ENCODE measurements at places on chromosomes 11 and 22.

GRCh38 chr11:59196777-59197176, 15.9 kb downstream of the MPEG1 start:
- no peak for DNase-seq

DNA sequence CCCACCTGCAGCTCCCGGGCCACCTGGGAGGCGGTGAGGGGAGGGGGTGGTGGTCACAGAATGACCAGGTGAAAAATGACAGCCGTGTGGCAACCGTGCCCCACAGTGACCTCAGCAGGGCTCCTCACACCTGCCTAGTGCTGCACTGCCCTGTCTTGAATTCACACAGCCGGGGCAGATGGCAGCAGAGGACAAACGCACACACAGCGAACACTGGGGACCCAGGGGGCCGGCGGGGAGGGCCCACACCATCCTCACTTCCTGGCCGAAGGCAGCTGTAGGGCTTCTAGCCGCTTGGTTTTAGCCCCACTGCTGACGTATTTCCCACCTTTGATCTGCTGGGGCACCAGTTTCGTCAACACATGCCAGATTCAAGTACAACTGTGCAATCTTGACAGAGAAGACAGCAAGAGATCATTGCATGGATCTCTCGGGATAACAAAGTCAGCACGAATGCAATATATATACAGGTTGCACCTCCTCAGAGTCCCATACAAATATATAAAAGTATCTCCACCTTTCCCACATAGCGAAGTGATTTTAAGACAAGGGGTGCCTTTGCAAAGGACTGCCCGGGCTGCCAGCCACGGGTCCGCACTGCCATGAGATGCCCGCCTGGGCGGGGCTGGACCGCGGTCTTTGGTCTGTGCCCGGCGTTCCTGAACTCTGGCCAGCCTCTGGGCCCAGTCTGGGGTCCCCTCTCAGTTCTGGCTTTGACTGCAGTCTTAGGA, 26.9 kb downstream of the TRMU start:
- DNase-seq = no peak

- no peak for DNase-seq
Measured at GRCh38 chr11:117520201-117520600, 192.5 kb downstream of the CEP164 start.

DNA sequence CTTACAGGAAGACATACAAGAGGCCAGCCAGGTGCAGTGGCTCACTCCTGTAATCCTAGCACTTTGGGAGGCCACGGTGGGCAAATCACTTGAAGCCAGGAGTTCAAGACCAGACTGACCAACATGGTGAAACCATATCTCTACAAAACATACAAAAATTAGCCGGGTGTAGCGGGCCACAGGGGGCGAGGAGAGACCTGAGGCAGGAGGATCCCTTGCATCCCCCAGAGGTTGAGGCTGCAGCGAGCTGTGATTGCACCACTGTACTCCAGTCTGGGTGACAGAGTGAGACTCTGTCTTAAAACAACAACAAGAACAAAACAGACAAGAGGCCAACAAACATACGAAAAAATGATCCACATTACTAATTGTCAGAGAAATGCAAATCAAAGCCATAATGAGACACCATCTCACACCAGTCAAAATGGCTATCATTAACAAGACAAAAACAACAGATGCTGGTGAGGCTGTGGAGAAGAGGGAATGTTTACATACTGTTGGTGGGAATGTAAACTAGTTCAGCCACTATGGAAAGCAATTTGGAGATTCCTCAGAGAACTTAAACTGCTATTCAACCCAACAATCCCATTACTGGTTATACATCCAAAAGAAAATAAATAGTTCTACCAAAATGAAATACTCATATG, 498.8 kb upstream of the ARHGAP42 start:
- no peak for DNase-seq

DNA sequence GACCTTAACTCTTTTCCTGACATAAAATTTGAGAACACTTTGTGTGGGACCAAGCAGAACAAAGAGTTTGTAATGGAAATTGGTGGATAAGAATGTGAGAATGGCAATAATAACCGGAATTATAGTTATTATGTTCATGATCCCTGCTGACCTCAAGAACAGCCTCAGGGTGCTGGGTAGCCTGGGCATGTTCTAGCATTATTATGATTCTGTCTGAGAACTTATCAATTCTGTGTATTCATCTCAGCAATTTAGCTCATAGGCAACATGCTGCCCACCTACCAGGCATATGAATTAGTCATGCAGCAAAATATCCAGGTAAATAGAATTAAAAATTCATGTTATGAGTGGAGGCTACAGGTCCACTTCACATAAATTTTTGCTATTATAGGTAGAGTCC, 61.9 kb downstream of the CTSC start:
- DNase-seq = no peak

DNA sequence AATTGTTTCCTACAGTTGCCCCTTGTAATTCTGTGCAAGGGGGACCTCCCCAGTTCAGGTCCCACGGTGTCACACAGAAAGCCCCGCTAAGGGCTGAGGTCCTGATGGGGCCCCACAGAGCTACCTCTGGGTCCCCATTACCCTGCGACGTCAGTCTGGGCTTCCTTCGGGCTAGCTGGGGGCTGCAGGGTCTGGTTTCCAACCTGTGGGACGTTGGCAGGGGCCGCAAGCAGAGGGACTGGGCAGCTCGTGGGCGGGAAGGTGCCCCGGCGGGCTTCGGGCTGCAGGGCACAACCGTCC, 698 bp downstream of the SLC37A4 start:
- DNase-seq = no peak

GRCh38 chr11:74909385-74909784, 39.5 kb downstream of the XRRA1 start:
- DNase-seq = no peak

GRCh38 chr11:68025047-68025446, 5.4 kb upstream of the NDUFS8 start:
- DNase-seq = no peak

DNA sequence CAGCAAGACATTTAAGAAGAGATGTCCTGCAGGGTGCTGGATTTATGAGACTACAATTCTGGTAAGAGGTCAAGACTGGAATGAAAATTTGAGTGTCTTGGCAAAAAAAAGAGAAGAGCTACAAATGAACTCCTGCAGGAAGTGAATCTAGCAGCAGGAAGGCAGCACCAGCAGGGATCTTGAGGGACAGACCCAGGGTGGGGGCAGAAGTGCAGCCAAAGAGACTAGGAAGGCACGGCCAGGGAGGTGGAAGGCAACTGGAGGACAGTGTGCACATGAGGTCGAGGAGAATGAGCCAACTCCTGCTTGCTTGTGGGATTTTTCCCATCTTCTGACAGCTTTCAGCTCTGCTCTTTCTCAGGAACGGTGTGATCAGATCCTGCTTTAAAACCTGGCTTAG, 263.2 kb downstream of the BUD13 start:
- DNase-seq = no peak

GRCh38 chr11:39365809-39366436, 2093.5 kb downstream of the LRRC4C start:
- DNase-seq = no peak

GRCh38 chr11:69650832-69651344, 9.9 kb downstream of the CCND1 start:
- DNase-seq = no peak

DNA sequence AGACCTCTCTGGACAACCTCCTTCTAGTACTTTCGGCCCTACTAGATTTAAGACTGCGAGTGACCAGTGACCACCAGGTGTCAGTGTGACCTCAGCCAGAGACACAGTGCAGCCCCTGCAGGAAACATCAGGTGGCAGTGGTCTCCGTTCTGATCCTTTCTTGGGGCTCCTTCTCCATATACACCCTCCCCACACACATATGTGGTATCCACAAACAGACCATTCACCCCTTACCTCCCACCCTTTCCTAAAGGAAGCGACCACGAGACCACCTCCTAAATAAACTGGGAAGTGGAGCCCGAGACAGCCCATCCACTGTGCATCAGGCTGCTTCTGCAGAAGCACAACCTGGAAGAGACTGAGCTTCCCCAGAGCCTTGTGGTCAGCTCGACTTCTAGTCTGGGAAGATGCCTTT, 38.5 kb upstream of the CYP2D6 start:
- peak; percentile 75 for DNase-seq

DNA sequence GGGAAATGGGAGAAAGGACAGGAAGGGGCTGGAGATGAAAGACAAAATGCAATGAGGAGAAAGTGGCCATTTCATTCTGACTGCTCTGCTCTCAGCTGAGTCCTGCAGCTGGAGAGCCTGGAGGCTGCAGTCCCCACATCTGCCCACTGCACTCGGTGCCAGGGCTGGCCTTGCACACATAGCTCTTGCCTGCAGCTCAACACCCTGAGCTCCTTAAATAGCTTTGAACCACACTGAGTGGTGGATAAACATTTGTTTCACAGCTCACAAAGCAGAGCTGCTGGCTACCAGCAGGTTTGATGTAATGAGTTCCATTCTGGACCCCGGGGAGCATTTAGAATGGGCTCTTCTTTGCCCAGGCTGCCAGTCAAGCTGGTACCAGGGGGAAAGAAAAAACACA, 426.1 kb upstream of the CADM1 start:
- DNase-seq = no peak

DNA sequence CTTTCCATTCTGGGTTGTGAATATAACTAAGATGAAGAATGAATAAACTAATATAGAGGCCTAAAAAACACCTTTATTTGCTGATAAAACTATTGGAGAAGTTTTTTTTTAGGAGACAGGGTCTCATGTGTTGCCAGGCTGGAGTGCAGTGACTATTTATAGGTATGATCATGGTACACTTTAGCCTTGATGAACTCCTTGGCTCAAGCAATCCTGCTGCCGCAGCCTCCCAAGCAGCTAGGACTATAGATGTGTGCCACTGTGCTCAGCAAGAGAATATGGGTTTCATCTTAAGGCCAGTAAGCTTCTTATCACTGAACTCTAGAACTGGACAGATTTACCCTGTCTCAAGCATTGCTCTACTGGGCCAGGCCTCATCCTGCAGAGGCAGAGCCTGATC, 26.6 kb downstream of the CCDC90B start:
- DNase-seq = no peak

DNA sequence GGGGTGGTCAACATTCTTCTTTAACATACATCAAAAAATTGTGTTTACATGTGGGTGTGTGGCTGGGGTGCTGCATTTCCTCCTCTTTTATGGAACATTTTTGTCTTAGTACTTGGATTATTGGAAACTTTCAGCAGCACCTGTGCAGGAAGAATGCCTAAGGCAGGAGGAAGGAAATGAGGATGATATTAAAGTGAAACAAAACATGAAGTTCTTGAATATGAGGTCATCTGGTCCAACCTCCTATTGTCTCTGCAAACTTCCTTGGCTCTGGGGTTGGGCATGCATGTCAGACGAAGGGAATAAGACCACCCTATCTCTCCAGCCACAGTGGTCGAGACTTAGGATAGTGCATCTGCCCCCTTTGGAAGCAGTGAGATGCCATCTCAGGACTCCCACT, 20.6 kb upstream of the OR9Q1 start:
- DNase-seq = no peak

DNA sequence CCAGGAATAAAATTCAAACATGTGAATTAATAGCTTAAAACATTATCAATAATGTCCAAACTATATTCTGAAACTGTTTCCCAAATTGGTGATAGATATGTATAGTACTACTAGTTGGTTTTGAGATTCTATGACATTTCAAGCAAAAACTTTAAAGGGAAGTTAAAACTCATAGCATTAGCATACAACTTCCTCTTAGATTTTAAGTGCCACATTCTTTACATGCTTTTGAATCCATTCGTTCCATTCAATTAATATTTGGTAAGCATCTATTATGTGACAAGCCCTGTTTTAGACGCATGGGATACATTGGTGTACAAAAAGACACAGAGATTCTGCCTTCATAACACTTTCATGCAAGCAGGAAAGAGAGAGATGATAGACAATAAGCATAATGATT, 8.9 kb downstream of the PATL1 start:
- DNase-seq = no peak

DNA sequence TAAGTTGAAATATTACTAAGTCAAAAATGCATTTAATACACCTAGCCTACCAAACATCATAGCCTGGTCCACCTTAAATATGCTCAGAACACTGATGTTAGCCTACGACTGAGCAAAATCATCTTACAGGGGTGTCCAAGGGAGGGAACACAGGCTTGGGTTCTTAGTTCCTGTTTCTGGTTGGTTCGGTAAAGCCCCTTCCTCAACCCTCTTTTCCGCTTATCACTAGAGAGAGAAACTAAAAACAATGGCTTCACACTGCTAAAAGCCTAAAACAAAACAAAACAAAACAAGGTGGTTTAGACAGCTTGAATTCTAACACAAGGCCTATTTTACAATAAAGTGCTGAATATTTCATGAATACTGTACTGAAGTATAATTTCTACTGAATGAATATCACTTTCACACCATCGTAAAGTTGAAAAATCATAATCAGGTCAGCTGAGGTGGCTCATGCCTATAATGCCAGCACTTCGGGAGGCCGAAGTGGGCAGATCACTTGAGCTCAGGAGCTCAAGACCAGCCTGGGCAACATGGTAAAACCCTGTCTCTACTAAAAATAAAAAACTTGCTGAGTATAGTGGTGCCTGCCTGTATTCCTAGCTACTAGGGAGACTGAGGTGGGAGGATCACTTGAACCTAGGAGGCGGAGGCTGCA, 118.0 kb downstream of the SIK3 start:
- no peak for DNase-seq

GRCh38 chr11:114001416-114001815, 26.5 kb downstream of the HTR3A start:
- DNase-seq = no peak

- DNase-seq = no peak
Measured at GRCh38 chr22:38236786-38237185, 35.0 kb downstream of the MAFF start.

DNA sequence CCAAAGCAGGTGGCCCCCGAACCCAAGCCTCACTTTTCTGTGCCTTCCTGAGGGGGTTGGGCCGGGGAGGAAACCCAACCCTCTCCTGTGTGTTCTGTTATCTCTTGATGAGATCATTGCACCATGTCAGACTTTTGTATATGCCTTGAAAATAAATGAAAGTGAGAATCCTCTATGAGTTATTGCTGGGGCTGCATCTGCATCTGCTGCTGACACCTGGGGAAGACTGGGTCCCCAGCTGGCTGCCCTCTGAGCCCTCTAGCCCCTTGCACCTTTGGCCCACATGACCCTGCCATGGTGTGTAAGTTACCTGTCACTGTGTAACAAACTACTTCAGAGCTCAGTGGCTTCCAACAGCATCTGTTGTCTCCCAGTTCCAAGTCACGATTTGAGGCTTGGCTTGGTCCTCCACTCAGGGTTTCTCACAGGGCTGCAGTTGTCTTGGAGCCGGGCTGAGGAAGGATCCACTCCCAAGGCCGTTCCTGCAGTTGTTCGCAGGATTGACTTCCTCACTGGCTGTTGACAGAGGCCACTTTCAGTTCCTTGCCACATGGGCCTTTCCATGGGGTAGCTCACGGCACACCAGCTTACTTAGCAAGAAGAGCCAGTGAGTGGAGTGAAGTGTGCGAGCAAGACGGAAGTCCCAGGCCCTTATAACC, 13.5 kb upstream of the UVRAG start:
- no peak for DNase-seq

DNA sequence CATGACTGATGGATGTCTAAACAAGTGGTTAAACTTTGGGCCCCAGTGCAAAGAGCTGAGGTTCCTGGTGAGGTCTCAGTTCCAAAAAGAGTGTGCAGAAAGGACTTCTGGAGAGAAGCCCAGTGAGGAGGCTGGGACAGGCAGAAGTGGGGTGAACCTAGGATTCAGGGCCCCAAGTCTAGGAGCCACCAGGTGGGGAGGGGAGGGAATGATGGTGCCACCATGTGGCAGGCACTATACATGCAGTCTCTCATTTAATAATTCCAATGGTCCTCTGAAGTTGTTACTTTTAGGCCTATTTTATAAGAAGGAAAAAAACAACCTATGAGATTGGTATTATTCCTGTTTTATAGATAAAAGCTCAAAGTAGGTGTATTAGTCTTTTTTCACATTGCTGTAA, 102.0 kb downstream of the INSC start:
- DNase-seq = no peak

Data from adipocyte (in vitro differentiated cells).